ENCODE measurements at places on chromosomes 13 and 19.

DNA sequence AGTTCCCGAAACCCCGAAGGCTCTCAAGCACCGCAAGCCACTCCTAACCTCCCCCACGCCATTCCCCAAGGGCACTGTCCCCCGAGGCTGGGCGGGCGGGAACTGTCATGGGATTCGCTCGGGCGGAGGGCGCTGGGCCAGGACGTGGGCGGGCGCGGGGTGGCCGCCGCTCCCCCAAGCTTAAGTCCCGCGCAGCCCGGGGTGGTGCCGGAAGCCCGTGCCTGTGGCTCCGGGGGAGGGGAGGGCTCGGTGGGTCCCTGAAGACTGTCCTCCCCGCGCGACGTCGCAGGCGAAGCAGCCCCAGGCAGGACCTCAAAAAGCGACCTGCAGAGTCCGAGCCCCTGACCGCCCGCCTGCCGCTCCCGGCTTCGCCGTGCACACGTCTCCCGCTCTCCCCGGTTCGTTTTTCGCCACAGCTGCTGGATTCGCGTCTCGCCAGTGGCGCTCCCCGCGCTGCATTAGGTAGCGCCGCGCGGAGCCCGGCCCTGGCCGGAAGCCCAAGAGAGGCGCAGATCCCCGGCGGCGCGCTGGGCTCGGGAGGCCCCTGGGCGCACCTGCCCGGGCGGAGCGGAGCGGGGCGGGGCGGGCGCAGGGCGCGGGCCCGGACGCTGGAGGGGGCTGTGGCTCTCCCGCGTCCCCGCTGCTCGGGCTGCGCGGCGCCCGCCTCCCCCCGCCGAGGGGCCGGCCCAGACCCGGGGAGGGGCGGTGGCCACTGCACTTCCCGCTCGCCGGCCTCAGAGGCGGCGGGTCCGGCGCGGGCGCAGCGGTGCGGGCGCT lies at the start of gene FARP1:
FARP1 (plus strand) TSS at position 715 of the 777 bp plus-strand sequence. CDS start 70,149 bp downstream, outside the sequence.
- DNase-seq, result peak; percentile 77

DNA sequence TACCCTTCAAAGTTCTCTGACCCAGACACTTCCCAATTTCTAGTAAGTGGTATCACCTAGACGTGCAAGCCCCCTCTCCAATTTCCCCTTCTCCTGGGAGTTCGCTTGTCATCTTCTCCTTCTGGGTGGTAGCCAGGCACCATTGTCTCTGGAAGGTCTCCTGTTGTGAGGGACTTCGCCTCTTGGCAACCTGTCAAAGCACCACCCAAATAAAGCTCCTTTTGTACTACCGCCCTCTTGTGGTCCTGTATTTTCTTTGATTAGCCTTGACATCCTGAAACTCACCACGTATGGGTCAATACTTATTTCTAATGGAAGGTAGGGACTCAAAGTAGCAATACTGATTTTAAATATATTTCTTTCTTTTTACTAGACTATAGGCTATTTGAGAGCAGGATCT lies 8.2 kb downstream of the GPC5 start:
- peak; percentile 68 for DNase-seq

GRCh38 chr19:38949580-38950367 lies 19.0 kb downstream of the MRPS12 start:
- peak; percentile 87 for DNase-seq

- no peak for DNase-seq
These were observed 225.8 kb downstream of the UQCRFS1 start for GRCh38 chr19:28987177-28987576.

GRCh38 chr19:53945441-53945840 lies 17.3 kb upstream of the CACNG8 start:
- DNase-seq, result no peak

GRCh38 chr19:29215322-29215845 lies 2.4 kb upstream of the UQCRFS1 start:
- DNase-seq, result no peak

DNA sequence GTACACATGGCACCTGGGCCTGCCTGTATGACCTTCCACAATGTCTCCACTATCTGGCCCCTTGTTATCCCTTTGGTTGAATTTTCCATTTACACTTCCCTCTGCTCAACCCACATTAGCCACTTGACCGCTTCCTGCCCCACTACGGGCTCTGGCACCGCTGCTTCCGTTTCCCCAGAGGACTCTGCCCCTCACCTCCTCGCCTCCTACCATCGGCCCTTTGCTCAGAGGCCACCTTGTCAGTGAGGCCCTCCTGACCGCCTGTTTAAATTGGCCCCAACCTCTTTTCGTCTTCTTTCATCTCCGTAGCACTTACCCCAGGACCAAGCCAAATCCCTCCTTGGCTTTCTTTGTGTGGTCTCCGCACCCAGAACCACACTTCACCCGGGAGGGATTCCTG lies 47.4 kb downstream of the SOX1 start:
- no peak for DNase-seq

DNA sequence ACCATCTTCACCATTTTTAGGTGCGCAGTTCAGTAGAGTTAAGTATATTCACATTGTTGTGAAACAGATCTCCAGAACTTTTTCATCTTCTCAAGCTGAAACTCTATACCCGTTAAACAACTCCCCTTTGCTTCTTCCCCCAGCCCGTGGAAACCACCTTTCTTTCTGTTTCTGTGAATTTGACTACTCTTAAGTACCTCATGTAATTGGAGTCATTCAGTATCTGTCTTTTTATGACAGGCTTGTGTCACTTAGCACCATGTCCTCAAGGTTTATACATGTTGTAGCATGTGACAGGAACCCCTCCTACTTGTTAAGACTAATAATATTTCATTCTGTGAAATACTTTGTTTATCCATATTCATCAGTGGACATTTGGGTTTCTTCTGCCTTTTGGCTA lies 52.8 kb downstream of the TNFRSF19 start:
- DNase-seq, result no peak

- peak; percentile 68 for DNase-seq
These were observed at the start of gene EDNRB for GRCh38 chr13:77918391-77919245. Gene EDNRB (minus strand): TSS chr13:77918831. CDS start chr13:77918573, 258 bp downstream.

- peak; percentile 86 for DNase-seq
These were observed at the start of gene TMEM147 for GRCh38 chr19:35545001-35545854. Gene TMEM147 (plus strand): TSS chr19:35545626. CDS start chr19:35545740, 114 bp downstream.

- DNase-seq, result peak; percentile 89
These were observed 20.0 kb downstream of the TICAM1 start for GRCh38 chr19:4811328-4812131.

- DNase-seq, result peak; percentile 84
These were observed 6.4 kb downstream of the GNA15 start for GRCh38 chr19:3142292-3142670.

DNA sequence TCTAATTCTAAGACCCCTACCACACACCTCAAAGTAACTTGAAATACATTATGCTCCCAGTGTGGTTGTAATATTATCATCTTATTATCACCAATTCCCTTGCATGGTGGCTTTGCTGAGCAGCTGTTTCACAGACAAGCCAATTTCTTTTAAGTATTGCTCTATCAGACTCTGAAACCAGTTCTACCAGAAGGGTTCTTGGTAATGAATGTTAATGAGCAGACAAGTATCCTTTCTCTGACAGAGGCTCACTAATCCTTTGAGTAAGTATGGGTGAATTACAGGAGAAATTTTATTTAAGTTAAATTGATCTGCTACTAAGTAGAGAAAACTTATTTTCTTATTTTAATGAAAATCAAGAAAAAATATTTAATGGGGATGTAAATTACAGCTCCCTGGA lies 326.0 kb downstream of the GPC6 start:
- DNase-seq, result no peak

GRCh38 chr13:42973581-42973980 lies 18.5 kb downstream of the EPSTI1 start:
- DNase-seq, result no peak

GRCh38 chr13:95391785-95392184 lies 90.5 kb upstream of the ABCC4 start:
- DNase-seq, result no peak

DNA sequence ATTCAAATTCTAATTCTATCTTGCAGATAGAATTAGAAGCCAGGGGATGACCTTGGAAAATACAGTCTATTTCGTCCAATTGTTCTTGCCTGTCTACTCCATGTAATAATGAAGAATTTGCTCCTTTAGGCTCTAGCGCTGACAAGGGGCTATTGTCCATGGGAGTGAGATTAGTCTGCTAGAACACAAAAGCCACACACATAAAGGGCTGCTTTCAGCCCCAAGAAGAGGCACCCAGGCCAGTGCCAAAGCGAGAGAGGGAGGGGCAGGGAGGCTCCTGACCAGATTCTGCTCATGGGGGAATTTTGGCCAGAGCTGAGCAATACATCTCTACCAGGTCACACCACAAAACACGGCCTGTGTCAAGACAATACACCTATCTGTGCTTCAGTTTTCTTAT lies 1306.9 kb downstream of the UQCRFS1 start:
- DNase-seq, result no peak

DNA sequence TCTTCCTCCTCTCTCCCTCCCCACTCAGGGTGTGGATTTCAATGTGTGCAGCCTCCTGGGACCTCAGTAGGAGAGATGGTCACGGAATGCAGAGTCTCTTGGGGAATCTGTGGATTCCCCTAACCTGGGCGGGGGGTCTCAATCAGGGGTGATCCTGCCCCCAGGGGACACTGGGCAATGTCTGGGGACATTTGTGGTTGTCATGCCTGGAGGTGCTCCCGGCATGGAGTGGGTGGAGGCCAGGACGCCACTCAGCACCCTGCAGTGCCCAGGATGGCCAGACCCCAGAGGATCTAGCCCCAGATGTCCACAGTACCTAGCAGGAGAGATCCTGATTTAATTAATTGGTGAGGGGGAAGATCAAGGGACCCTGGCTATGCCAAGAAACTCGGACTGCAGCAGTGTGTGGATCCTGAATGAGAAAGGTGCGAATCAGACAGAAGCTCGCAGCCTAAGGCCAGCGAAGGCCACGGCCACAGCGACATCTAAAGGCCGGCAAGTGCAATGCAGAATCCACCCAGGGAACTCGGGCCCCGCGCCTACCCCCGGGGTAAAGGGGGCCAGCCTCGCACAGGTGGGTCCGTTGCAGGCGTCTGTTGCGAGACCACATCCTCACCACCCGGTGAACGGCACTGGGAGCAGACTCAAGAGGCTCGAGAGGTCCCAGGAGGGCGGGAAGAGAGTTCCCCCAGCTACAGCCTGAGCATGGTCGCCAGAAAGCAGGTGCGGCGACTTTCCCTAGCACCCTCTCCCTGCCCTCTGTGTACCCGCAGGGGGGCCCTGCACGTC lies 88.8 kb downstream of the GNG7 start:
- DNase-seq, result peak; percentile 69

DNA sequence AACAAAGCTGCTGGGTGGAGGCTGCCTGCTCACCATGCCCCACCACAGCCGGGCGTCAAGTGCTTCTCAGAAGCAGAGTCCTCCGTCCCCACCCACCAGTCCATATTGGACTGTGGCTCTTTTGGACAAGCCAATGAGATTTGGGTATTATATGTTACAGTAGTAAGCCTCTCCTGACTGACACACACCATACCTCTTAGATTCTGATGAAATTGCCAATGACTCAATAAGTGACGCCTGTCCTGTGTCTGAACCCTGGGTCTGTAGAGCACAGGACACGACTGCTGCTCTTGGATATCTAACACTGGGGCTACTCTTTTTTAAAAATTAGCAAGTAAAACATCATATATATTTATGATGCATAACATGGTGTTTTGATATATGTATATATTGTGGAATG lies 44.8 kb upstream of the UBAC2 start:
- DNase-seq, result no peak

DNA sequence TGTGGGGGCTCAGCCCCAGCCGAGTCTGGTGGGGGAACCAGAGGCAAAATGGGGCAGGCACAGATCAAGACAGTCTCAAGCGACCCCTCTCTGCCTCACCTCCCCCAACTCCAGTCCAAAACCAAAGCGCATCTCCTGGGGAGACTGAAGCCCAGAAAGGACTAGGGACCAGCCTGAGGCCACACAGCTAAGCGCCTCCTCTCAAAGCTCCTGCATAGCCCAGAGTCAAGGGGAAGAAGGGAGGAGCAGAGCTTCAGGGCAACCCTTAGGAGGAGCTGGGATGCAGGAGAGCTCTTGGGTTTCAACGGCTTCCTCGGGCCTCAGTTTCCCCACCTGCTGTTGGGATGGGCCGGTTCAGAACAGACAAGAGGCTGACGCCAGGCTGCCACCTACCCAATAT lies 19.9 kb upstream of the SEMA6B start:
- DNase-seq, result no peak

- no peak for DNase-seq
These were observed at the start of gene SIGLEC6 for GRCh38 chr19:51531349-51532315. Gene SIGLEC6 (minus strand): TSS chr19:51531670. CDS start chr19:51531648, 22 bp downstream.

DNA sequence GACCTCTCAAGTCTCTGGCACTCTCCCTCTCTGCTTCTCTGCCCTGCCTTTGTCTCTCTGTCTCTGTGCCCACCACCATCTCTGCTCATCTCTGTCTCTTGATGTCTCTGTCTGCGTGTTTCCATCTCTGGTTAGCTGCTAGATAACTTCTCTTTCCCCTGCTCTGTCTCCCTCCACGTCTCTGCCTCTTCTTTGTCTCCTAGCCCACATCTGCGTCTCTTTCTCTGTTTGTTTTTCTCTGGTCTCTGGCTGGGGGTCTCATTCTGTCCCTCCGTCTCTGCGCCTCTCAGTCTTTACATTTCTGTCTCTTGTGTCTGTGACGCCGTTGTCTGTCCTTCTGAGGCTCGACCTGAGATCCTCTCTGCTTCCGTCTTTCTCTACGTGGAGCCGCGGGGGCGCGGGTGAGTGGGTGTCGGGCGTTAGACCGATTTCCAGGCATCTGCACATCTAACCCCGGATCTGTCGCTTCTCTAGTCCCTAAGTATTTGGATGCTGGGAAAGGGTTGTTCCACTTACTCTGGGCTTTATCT lies 386 bp downstream of the GIPR start:
- no peak for DNase-seq

- peak; percentile 23 for DNase-seq
These were observed 985 bp upstream of the KCNK6 start for GRCh38 chr19:38318660-38319059.

DNA sequence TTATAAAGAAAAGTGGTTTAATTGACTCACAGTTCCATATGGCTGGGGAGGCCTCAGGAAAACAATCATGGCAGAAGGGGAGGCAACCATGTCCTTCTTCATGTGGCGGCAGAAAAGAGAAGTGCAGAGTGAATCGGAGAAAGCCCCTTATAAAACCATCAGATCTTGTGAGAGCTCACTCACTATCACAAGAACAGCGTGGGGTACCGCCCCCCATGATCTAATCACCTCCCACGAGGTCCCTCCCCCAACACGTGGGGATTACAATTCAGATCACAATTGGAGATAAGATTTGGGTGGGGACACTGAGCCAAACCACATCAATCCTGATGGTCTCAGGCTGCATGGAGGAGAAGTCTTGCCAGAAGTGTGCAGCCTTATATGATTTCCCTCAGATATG lies 26.0 kb downstream of the TM9SF2 start:
- no peak for DNase-seq

DNA sequence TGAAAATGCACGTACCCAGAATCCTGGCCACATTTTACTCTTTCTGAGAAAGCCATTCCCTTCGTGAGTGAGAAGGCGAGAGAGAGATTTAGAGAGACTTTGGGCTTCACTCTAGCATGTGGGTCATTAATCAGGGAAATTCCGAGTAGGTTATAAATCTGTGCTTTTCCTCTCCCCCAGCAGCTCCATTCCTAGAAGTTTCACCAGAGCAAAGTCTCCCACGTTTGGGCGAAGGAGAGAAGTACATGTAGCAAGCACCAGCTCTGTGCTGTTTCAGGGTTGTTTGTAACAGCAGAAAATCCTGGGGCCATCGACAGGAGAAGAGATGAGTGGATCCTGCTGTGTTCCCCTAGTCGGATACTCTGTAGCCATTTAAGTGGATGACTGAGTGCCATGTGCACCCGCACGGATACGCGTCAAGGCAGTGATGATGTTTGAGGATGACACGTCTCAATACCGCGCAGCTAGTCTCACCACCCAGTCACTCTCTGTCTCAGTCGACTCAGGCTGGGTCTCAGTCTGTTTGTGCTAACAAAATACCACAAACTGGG lies 131.8 kb upstream of the PEG3 start:
- no peak for DNase-seq

Data from dermis blood vessel endothelial cell (primary cell).